Fibroblast of upper back skin (primary cell): ENCODE measurements at places on chromosomes 6 and 20.
A peak's percentile ranks its signal among the peaks of the same experiment; 100 is the strongest.

- DNase-seq = peak; percentile 61
Measured at GRCh38 chr20:49541733-49542513, 26.0 kb downstream of the PTGIS start.

DNA sequence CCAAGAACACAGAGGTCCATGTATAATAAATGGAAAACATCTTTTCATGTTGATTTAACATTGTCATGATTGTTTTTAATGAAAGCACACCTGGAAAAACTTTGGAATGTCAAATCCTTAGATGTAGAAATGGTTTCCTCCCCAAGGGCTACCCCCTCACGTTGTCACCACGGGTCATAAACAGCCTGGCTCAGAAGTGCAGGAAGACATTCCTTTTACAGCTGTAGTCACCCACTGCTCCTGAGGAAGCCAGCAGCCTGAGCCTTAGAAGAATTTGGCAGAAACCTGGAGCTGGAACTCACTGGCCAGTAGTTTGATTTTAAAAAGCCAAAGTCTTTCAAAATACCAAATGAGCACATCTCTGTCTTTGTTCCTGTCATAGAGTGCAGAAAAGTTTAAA, 23.7 kb downstream of the ADGRF5 start:
- DNase-seq = no peak

DNA sequence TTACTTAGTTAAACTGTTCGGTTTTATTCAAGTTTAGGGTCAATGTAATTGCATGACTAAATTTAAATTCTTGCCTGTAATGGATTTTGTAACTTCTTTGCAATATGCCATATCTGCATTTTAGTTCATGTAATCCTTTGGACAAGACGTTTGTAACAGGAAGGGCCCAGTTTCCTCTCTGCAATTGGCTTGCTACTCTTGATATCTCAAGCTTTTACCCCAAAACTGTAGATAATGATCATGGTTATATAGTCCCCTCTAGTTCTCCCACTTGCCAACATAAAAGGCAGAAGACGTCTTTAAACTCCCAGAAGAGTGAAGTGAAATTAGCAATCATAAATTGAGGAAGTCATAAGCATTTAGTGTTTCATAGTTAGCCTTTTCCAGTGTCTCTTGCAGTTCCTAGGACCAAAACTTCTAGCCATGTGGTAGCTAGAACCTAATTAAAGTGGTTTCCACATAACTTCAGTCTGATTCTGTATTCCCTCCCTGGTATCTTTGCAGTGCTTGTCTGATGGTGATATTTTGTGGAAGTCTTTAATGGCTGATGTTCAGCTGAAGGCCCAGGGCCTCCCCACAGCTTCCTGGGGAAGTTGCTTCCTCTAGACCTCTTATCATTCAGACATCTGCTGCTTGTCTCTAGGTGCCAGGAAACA, 117.8 kb upstream of the SUPT3H start:
- DNase-seq = no peak

DNA sequence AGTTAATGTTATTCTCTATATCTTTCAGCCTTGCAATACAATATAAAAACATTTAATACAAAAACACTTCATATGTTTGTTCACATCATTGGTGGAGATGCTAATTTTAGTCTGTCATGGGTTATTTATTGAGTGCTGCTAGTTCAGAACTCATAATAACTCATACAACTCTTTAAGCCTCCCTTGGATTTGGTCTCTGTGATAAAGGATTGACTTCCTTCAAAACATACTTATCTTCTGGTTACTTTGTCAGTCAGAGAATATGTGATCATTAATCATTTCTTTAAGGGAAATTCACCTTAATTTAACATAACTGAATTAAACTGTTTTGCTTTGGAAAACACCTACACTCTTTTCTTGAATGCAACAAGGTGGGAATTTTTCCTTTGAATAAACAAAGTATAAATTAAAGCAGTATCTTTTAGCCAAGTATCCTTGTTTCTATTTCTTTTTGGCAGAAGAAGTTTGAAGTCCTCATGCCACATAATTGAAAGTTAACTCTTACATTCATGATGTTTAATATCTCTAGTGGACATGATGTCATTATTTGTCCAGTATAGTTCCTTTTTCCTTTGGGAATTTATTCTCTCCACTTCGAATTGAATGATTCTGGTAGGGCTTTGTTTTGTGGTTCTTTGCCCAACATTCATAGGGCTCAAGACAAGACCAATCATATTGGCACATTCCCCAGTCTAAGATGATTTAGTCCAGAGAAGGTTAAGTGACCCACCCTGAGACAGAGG, 133.2 kb upstream of the CENPW start:
- no peak for DNase-seq

DNA sequence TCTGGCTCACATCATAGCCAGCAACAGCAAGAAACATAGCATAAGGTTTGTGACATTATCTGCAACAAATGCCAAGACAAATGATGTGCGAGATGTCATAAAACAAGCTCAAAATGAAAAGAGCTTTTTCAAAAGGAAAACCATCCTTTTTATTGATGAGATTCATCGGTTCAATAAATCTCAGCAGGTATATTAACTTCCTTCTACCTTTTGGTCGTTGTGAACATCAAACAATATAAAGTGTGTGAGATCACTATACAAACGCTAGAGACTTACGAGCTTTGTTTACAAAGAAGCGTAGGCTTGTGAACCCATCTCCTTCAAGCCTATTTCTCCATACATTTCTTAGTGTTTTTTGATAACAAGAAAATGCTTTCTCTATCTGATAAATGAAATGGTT, 3.5 kb downstream of the WRNIP1 start:
- no peak for DNase-seq

- DNase-seq = peak; percentile 69
Measured at GRCh38 chr6:36160147-36160760, 29.9 kb downstream of the MAPK13 start.

DNA sequence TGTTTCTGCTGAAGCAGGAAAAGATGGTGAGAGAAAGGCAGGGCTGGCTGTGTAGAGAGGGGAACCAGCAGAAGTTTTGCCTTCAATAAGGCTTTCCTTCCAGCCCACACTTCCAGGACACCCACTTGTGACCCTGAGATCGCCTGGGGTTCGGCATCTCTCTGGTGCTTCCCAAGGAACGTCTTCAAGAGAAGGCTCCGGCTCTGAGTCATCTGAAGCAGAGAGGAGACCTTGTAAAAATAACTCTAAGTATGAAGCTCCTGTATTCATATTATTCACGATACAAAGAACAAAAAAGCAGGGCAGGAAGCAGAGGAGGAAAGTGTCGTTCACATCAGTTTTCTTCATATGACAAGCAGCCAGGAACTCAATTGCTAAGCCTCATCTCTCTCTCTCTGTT, 95.4 kb upstream of the MRPS10 start:
- peak; percentile 31 for DNase-seq

DNA sequence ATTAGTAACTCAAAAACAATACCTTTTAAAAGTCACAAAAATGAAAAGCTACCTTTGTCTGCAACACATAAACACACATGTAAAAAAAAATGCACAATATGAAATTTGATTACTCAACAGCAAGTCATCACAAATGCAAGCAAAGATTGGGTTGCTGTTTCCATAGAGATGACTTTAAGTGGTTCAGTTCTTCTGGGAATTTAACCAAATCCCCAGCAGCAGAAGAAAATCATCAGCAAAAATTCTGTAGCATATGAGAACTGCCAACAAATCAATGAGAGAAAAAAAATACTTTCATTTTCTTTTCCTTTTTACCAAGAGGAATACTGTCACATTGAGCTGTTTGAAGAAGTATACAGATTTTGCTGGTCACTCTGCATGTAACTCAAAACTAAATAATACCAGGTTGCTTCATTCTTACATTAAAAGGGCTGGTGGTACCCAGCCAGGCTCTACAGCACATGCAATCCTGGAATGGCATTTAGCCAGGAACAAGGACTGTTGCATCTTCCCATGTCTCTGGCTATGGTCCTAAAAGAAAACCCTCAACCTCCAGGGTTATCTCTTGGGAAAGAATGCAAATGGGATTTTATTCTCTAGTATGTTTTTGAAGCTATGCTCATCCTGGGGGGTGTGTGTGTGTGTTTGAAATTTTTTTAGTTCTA, 158.3 kb downstream of the OPRM1 start:
- peak; percentile 64 for DNase-seq

DNA sequence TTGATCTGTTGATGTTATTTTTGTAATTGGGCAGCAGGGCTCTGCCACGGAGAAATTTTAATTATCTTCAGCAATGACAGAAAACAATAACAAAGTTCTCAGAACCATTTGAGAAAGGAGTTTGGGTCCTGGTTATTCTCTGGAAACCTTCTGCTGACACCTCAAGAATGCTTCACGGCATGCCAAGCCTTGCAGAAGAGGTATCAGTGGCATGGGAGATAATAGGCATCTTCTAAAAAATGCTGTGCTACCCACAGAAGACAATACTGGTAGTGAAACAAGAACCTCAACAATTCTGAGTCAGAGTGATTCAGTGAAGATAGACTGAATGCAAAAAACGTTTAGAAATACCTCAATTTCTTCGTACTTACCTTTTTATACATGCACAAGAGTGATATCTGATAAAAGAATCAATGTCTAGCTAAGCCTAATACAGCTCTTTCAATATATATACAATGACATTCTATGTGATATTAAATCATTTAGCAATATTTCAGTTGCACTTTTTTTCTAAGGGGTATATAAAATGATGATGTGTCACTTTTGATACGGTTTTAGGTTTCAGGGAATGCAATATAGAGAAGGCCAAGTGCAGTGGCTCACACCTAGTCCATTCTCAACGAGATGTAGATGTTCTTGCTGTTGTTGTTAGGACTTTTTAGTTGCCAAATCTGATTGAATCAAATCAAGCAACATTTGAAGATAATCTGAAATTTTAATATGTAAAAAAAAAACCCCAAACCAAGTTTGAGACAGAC, 110.4 kb upstream of the COL21A1 start:
- DNase-seq = no peak

GRCh38 chr6:13378669-13379590, 50.6 kb upstream of the TBC1D7 start:
- no peak for DNase-seq

DNA sequence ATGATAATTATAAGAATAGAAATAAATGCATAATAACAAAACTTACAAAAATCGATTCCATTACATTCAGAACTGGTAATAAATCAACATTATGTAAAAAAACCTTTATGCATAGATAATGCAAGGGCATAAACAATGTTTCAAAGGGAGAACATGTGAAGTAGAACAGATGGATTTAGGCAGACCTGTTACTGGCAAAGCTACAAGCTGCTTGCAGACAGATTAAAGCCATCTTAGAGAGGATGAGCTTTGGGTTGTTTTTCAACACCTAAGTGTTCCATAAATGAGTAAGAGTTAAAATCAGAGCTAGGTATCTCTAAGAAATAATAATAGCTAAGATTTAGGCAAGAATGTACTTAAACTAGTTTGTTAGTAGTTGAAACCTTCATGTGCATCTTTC, 37.2 kb downstream of the SNAP25 start:
- DNase-seq = no peak

DNA sequence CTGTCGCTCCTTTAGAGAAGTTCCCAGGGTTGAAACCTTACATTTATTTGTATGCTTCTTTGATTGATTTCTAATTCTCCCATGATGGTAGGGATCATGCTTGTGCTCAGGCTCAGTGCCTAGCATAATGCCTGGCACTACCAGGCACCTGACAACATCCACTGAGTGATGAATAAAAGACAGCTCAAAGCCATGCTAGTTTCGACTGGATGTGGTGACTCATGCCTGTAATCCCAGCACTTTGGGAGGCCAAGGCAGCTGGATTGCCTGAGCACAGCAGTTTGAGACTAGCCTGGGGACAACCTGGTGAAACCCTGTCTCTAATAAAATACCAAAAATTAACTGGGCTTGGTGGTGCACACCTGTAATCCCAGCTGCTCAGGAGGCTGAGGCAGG, 11.6 kb upstream of the CD164 start:
- DNase-seq = no peak

- DNase-seq = no peak
Measured at GRCh38 chr6:148222846-148223245, 119.8 kb upstream of the SASH1 start.

GRCh38 chr20:57071283-57071731, 195.1 kb downstream of the BMP7 start:
- DNase-seq = no peak

DNA sequence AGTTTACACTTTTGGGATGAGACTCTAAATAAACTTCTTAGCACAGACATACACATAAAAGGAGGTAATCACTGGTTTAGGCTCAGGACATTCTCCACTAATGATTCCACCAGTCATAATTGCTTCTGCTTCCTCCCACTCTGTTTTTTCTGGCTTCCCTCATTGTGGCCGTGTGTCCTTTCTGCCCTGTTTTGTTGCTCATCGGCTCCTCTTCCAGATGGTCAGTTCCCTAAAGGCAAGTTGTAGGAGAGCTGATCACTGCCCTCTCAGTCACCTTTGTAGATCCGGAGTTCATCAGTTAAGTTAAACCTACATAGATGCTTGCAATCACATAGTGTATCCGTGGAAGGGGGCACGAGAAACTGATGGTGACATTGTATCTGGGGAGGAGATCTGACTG, 200.5 kb upstream of the ARG1 start:
- no peak for DNase-seq

DNA sequence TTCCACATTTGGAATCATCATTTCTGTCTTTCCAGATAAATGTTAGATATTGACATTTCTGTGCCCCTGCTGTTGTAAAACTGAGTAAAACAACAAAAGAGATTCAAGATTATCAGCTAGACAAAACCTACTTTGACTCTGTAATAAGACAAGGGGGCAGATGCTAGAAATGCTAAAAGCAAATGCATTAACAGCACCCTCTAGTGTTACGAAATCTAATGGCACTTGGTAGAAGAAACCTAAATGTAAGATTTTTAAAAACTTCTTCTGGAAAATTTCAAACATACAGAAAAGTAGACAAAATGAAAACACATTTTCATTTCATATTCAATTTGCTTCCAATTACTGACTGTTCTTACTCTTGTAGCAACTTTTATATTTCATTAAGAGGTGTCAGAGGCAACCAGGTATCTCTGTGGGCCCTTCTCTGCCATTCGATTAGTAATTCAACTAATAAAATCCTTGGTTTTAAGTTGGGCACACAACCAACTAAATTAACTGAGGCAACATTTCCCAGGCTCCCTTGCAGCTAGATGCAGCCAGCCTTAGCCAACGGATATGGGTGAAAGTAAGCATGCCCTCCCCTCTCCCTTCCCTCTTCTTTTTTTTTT, 45.0 kb downstream of the SLC23A2 start:
- peak; percentile 58 for DNase-seq

- DNase-seq = peak; percentile 63
Measured at GRCh38 chr6:26607434-26608230, 10.9 kb downstream of the ABT1 start.

- DNase-seq = peak; percentile 51
Measured at GRCh38 chr20:50575865-50576720, 65.9 kb downstream of the PTPN1 start.

DNA sequence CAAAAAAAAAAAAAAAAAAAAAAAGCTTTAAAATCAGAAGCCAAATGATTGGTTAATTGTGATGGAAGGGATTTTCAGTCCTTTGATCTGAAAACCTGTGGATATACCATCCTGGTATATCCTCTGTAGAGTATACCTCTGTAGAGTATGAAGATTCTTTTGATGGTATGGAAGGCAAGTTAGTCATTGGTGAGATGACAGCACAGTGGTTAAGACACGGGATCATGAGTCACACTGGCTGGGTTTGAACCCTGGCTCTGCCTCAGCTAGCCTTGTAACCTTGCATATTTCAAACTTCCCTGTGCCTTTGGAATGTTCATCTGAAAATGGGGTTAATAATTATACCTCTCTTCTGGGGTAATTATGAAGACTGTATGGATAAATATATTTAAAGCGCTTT, 179.3 kb downstream of the CARMIL1 start:
- DNase-seq = peak; percentile 75
